ENCODE measurements at places on chromosomes 12 and 14.

DNA sequence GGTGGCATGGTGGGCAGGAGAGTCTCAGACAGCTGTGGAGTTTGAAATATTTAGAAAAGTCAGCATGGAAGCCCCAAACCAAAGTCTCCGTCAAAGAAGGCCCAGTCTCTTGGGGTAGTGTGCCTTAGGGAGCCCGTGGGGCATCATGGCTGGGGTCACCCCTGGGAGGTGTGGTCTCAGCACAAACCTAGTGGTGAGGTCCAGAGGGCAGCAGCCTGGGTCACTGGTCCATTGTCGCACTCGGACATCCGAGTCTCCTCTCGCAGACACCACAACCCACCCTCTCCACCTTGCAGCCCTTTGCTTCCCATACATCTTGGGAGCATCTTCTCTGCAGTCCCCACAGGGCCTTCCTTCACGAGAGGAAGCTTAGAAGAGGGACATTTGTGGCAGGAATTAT lies 588.0 kb upstream of the TMEM132C start:
- DNase-seq = no peak

- DNase-seq = no peak
These were observed 18.0 kb downstream of the NIN start for GRCh38 chr14:50812856-50813543.

- DNase-seq = no peak
These were observed 7.6 kb upstream of the AEBP2 start for GRCh38 chr12:19431407-19432308.

DNA sequence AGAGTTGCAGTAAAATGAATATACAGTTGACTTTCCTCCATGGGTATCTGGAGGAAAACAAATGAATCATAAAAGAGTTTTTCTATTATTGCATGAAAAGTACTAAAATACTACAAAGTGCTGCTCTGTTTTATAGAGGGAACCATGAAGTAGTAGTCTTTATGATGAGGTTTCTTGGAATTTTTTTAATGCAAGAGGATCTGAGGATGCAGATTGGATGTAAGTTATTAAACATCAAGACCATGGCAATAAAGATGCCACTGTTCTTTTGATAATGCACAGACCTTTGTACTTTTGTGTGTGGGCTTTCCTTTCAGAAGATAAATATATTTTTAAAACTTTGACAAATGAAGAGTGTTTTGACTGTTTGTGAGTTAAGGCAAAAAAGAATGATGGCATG lies 87.5 kb downstream of the DACT1 start:
- no peak for DNase-seq

GRCh38 chr12:103499571-103499970 lies 3.8 kb upstream of the C12orf42 start:
- no peak for DNase-seq

GRCh38 chr14:24606297-24606696 lies 3.2 kb downstream of the GZMH start:
- no peak for DNase-seq

- DNase-seq = no peak
These were observed 67.6 kb downstream of the DENND5B start for GRCh38 chr12:31523306-31523705.

GRCh38 chr14:103820908-103821307 lies 26.5 kb downstream of the PPP1R13B start:
- DNase-seq = no peak

DNA sequence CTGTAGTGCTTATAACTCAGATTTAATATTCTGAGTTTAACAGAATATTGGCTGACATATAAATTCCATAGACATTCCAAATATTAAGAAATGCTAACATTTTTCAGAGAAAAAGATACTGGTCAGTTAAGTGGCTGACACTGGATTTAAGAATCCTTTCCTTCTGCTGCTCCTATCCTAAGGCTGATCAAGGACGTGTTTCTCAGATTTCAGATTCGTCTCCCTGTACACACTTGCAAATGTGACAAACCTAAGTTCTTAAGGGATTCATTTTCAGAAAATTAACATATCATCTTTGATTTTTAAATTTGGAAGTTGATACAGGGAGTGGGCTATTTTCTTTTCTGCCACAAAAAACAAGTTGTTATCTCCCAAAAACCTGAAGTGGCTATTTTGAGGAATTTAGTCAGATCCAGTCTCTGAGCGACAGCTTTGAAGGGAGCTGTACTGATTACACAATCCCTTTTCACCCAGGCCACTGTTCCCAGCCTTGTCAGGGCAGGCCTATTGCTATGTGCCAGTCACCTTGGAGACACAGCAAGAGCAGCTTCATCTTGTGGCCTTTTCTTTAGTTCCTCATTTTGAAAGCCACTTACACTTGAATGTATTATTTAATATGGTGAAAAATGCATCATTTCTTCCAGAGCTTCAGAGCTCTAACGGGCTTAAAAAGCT lies 370.6 kb downstream of the KCNH5 start:
- DNase-seq = no peak

DNA sequence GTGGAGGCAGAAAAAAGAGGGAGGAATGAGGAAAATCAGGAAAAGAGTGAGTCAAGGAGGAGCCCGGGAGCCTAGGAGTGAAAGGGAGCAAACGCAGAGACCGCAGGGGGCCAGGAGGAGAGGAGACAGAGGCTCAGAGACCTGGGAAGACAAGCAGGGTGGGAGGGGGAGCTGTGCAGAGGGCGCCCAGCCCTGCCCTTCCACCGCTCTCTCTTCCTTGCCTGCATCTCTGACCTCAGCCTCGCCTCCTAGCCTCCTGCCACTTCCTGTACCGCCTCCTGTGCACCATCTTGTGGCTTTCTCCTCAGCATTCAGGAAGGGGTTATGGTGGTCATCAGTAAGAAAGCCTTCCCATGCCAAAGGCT lies 1.3 kb downstream of the CLSTN3 start:
- DNase-seq = no peak

DNA sequence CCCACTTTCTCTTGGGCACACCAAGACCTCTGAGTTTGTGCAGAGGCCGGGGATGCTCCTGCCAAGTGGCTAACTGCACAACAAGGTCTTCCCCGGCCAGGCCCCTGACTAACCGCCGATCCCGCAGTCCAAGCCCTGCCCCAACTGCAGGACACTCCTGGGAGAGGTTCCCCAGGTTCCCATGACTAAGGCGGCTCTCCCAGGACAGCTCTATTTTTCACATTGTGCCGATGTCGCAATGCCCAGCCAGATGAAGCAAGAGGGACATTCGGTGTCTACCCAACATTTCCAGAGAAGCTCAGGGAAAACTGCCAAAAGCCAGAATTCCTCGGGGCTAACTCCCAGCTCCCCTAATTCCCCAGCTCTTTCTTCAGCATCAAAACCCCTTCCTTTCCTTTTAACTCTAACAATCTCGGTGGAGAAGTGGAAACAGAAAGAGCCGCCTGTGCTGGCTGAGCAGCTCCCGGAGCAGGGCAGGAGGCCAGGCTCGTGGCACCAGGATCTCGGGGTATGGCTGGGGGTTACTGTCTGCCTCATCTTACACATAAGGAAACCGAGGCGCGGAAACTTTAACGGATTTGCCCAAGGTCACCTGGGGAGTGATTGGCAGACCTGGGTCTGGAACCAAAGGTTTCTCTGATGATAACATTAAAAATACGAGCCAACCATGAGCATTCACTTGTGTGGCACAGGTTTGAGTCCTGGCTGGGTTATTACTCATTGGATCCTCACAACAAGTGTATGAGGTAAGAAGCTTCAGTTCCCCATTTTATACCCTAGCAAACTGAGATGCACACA lies 318.2 kb downstream of the BCL11B start:
- DNase-seq = no peak

- no peak for DNase-seq
These were observed 40.1 kb upstream of the DCN start for GRCh38 chr12:91222746-91223145.

DNA sequence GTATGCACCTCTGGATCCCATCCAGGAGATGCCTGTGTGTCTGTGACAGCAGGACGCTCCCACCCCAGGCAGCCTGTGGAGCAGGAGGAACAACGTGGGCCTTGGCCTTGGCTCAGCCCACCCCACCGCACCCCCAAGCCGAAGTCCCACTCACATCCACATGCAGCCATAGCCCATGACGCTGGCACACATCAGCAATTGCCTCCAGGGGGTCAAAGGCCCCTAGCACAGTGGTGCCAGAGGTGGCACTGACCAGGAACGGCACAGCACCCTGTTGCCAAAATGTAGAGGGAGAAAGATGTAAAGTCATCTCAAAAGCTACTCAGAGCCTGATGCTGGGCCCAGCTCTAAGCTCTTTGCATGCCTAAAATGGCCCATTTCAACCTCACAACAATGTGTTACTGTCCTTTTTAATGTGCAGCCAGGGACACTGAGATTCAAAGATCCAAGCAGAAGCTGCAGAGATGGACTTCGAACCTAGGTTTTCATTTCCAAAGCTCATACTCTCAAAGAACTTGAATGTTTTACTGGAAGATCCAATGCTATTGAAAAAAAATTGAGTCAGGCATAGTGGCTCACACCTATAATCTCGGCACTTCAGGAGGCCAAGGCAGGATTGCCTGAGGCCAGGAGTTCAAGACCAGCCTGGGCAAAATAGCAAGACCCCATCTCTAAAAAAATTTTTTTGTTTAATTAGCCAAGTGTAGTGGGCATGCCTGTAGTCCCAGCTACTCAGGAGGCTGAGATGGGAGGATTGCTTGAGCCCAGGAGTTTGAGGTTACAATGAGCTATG lies 19.2 kb upstream of the ZNF740 start:
- DNase-seq = no peak

DNA sequence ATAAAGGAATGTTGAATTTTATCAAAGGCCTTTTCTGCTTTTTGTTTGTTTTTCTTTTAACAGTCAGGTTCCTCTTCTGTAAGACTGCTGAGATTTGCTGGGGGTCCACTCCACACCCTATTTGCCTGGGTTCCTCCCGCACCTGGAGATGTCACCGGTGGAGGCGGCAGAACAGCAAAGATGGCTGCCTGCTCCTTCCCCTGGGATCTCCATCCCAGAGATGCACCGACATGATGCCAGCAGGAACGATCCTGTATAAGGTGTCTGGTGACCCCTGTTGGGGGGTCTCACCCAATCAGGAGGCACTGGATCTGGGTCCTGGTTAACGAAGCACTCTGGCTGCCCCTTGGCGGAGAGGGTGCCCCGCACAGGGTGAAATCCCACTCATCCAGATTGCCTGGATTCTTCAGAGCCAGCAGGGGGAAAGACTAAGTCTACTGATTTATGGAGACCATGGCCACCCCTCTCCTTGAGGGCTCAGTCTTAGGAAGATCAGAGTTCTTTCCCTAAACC lies 244.0 kb upstream of the MDGA2 start:
- no peak for DNase-seq

- DNase-seq = no peak
These were observed 9.9 kb upstream of the CCT2 start for GRCh38 chr12:69575346-69575745.

GRCh38 chr12:27896419-27896990 lies 76.0 kb downstream of the PTHLH start:
- no peak for DNase-seq

DNA sequence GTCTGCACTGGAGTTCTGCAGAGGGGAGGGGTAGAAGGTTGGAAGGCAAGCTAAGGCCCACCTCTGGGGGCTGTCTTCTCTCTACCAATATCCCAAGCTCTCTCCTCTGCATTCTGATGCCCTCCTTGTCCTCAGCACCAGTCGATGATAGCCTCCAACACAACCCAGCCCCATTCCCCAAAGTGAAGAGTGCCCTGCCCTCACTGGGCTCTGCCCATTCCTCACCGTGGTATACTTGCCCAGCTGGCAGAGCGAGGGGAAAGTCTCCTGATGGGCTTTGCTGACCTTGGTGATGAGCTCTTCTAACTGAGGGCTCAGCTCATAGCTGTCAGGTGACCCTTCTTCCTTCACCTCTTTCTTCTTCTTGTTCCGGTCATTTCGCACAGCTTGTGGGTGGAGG lies 7.2 kb upstream of the ITGB7 start:
- DNase-seq = no peak

GRCh38 chr14:71579331-71579730 lies 352.9 kb upstream of the RGS6 start:
- DNase-seq = no peak

- DNase-seq = no peak
These were observed 337.5 kb downstream of the FLRT2 start for GRCh38 chr14:85867450-85867849.

GRCh38 chr12:62834971-62835547 lies 99.9 kb downstream of the PPM1H start:
- no peak for DNase-seq
